Cerebellar nuclear complex (tissue), 1 donor: ENCODE measurements at places on chromosomes 4 and X.
A peak's percentile ranks its signal among the peaks of the same experiment; 100 is the strongest.

- DNase-seq: no peak
Measured at GRCh38 chr4:167233685-167234315, 494 bp downstream of the SPOCK3 start.

- DNase-seq: no peak
Measured at GRCh38 chr4:23036921-23037495, 344.3 kb downstream of the GBA3 start.

GRCh38 chr4:110949542-110949941, 326.7 kb upstream of the PITX2 start:
- no peak for DNase-seq

DNA sequence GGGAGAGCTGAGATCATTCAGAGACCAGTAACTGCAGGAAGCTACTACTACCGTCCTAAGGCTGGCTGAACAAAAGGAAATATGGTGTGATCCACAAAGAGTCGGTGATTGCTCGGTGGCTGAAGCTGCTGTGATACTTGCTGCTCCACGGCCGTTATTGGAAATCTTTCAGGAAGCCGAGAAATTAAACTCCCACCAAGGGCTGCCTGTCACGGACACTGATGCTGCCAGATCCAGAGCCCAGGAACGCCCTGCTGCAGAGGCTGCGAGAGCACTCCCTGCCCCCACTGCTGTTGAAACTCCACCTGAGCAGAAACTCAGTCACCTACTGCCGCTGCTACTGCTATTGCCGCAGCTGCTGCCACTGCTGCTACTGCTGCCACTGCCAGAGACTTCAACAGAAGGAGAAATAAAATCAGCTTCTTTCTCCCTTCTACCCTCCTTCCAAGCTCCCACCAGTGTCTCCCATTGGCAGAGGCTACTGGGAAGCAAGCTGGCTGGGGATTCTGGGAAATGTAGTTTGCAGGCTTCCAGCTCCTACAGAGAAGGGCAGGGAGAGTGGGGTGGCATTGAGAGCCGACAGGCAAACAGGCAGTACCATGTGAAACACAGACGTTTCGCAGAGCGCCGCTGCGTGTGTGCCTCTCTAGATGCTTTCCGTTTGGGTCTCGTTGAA, 126.0 kb upstream of the ENPP6 start:
- DNase-seq: peak; percentile 18

- DNase-seq: no peak
Measured at GRCh38 chr4:142567620-142568451, 278.3 kb downstream of the INPP4B start.

- no peak for DNase-seq
Measured at GRCh38 chr4:155597933-155598451, 68.7 kb upstream of the GUCY1A1 start.

GRCh38 chr4:56803471-56803870, 18.0 kb downstream of the SPINK2 start:
- no peak for DNase-seq

GRCh38 chrX:35351795-35352483, 409.3 kb downstream of the FAM47B start:
- DNase-seq: no peak

DNA sequence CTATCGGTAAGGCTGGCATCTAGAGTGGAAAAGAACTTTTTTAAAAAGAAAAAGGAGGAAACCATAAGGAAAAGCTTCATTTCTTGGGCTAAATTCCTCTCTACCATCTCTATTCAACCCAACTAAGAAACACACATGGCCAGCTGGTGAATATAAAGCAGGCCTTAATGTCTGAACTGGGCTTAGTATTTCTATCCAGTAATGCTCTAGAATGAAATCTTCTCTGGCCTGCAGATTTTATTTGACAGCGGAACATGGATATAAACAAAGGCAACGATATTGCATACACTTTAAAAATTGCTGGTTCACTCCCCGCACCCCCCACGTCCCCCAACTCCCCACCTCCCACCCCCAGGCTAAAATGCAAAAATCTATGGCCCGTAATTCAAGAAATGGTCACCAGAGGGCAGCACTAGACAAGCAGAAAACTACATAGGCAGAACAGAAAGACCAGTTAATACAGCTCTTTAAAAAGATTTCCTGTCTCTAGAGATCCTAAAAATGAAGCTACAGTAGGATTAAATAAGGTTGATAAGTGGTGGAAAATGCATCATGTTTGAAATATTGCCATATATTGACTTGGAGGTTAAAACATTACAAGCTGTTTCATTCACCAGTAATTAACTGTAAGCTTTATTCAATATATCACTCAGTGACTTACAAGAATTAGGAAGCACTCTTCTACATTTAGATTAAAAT, 155.2 kb upstream of the GALNT7 start:
- no peak for DNase-seq

- DNase-seq: no peak
Measured at GRCh38 chr4:87179751-87180150, 40.7 kb downstream of the KLHL8 start.

DNA sequence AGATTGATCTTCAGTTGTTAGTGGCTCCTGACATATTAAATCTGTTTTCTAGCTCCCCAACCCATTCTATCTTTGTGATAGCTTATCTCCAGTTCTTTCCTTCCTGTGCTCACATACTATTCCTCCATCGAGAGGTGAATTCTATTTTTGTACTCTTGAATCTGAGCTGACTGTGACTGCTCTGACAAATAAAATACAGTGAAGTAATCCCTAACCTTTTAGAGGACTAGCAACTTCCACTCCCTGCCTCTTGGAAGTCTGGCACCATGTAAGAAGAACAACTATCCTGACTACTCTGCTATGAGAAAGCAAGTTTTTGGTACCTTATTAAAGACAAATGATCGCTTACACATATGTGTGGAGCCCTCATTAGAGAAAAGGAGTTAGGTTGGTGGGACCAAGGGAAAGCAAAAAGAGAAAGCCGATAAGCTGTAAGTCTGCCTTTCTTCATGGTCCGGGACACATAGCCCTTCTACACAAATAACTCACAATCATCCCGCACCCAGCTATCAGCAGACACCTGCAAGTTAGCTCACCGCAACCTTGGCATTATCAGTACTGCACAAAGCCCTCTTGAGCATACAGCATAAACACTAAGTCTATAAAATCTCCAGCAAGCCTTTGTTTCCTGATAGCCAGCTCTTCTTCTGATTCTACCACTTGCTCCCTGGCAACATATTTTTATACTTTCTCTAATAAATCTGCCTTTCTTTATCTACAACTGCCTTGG, 13.5 kb upstream of the PPM1K start:
- no peak for DNase-seq

DNA sequence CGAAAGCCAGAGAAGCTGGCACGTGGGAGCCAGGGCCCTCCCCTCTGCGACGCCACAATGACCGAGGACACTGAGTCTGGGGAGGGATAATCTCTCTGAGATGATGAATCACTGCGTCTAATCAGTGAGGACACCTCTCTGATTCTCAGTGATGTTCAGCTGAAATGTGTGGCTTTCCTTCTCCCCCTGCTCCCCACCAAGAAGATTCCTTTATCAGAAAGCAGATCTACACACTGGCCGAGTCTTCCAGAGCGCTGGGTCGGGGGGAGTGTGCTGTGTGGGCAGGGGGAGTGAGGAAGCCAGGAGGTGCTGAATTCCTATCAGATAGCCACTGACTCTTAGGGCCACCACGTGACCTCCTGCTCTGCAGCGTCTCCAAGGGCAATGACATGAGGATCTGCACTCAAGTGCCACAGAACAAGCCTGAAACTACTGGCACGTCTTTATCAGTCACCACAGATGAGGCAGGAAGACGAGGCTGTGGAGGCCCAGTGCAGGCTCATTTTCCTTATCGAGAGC, 89.2 kb downstream of the GATB start:
- no peak for DNase-seq

GRCh38 chrX:123425904-123426303, 241.8 kb downstream of the GRIA3 start:
- no peak for DNase-seq

GRCh38 chrX:10859353-10859752, 239.0 kb upstream of the MID1 start:
- DNase-seq: no peak

DNA sequence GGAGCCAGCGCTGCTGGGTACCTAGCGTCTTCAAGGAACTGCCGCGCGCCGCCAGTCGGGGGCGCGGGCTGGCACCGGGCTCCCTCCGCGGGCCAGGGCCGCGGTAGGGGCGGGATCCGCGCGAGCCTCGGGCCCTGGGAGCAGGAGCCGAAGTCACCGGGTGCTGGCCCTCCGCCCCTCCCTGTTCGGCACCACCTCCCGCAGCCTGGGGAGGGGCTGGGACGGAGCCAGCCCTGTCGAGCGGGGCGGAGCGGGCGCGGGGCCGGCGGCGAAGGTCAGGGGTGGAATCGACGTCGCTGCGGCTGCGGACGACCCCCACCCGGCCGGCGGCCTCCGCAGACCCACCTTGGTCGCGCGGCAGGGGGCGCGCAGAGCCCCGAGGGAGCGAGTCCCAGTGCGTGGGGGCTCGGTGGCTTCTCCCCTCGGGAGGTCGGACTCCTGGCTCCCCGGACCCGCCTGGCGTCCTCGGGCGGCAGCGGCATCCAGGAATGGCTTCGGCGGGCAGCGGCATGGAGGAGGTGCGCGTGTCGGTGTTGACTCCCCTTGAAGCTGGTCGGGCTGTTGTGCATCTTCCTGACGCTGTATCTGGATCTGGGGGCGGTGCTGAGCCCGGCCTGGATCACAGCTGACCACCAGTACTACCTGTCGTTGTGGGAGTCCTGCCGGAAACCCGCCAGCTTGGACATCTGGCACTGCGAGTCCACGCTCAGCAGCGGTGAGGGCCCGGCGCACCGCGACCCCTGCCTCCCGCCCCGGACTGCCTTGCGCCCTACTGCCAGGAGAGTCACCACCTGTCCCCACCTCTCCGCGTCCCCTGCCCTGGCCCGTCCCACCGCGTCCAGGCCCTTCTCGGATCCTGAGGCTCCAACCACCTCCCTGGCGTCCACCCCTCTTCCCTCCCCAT, 50.5 kb upstream of the FAM47C start:
- no peak for DNase-seq

DNA sequence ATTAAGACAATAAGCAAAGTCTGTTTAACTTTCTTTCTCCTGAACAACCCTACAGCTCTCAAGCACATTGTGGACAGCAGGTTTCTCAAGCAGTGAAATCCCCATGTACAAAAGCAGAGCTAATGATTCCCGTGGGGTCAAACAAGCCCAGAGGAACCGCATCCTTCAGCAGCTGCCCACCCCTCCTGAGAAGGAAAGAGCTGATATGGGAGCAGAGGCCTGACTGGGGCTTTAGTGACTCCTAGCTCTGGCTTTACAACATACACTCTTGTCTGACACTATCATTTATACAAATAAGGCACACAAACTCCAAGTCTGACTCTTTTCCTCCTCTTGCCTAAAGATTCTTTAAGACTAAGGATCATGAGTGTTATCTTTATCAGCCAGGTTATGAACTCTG, 32.8 kb downstream of the HDAC8 start:
- no peak for DNase-seq

GRCh38 chr4:83201761-83202160, 82.8 kb downstream of the COQ2 start:
- DNase-seq: no peak

- no peak for DNase-seq
Measured at GRCh38 chr4:27973700-27974099, 1113.1 kb downstream of the STIM2 start.

DNA sequence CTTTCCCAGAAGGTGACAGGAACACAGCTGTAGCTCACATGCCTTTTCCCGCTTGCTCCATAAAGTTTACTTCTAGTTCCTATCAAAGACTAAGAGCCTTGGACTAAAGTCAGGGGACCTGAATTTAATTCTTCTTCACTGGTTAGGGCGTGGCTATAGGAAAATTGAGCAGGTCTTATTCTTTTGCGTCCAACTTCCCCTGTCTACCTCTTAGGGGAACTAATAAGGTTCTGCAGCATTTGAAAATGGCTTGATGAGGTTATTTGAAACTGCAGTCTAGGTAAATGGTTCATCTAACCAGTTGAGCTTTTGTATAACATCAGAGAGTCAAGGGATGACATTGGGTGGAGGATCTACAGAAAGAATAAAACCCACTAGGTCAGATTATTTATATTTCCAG, 2.6 kb downstream of the ARHGAP10 start:
- no peak for DNase-seq

GRCh38 chr4:43990551-43990950, 458.1 kb downstream of the KCTD8 start:
- no peak for DNase-seq

- DNase-seq: no peak
Measured at GRCh38 chr4:188554413-188554812, 415.2 kb downstream of the TRIML1 start.

- no peak for DNase-seq
Measured at GRCh38 chr4:76055016-76055415, 19.1 kb upstream of the CXCL11 start.

GRCh38 chr4:87490664-87491369, 38.4 kb downstream of the SPARCL1 start:
- DNase-seq: no peak

DNA sequence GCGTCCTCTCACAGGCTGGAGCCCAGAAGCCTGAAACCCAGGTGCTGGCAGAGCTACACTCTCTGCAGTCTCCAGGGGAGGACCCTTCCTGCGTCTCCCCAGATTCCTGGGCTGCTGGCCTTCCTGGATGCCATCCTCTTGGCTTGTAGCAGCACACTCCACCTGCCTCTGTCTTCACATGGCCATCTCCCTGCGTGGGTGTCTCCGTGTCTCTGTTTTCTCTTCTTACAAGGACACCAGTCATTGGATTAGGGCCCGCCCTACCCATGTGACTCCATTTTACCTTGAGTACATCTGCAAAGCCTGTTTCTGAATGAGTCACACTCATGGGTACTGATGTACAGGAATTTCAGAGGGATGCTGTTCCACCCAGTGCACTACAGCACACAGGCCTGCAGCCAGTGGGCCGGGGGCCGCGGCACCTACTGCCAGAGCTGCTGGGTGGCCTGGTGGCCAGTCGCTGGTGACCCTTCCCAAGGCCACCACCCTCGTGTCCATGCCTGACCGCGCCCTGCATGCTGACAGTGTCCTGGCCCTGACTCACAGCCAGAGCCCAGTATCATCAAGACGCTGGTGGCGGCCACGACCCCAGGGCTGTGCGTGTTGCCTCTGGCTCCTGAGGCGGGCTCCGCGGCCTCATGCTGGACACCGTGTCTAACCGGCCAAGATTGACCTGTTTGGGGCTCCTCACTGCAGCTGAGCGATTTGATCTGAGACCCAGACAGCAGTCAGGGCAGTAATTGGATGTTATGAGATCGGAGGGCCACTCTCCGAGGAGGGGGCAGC, 63.6 kb upstream of the NKX1-1 start:
- DNase-seq: no peak

GRCh38 chr4:143784567-143784966, 84.1 kb upstream of the FREM3 start:
- no peak for DNase-seq

GRCh38 chrX:119622356-119623232, 16.4 kb upstream of the NKRF start:
- DNase-seq: no peak

- no peak for DNase-seq
Measured at GRCh38 chrX:31845003-31845402, 773.2 kb upstream of the FTHL17 start.

- no peak for DNase-seq
Measured at GRCh38 chr4:128716338-128716737, 93.2 kb upstream of the JADE1 start.

DNA sequence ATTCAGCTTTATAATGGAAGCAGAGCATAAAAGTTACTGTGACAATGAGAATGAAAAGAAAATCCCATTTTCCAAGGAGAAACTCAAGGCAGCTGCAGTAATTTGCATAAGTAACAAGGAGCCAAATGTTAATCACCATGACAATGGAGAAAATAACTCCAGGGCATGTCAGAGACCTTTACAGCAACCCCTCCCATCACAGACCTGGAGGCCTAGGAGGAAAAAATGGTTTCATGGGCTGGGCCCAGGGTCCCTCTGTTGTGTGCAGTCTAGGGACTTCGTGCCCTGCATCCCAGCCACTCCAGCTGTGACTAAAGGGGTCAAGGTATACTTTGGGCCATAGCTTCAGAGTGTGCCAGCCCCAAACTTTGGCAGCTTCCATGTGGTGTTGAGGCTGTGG, 223.5 kb downstream of the NPFFR2 start:
- no peak for DNase-seq
